ENCODE measurements at places on chromosomes 7 and 10.
A peak's percentile ranks its signal among the peaks of the same experiment; 100 is the strongest.

- DNase-seq = no peak
These were observed 54.0 kb downstream of the DOCK4 start for GRCh38 chr7:112152186-112152585.

DNA sequence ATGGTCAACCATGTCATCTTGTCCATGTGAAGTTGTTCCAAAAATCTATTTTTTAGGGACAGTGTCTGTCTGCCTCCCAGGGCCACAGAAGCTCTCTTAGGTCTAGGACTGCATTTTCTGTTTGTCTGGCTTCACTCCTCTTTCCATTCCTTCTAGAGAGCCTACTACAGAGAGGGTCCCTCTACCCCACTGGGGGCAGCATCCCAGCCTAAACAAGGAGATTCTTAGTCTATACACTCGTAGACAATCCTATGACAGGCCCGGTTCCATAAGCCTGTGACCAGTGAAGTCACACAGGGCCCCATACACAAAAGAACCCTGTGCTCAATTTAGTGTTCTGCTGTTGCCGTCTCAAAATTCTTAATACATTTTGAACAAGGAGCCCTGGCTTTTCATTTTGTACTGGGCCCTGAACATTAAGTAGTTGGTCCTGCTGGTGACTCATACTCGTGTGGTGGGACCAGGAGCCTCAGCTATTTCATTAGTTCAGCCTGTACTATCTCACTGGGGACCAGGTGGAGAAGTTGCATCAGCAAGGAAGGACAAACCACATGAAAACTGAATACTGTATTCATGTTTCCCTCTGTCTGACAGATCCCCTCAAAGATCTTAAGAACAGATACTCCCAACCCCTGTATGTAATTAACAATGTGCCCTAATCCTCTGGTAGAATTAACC is 23.5 kb upstream of the FAM180A start:
- DNase-seq = no peak

DNA sequence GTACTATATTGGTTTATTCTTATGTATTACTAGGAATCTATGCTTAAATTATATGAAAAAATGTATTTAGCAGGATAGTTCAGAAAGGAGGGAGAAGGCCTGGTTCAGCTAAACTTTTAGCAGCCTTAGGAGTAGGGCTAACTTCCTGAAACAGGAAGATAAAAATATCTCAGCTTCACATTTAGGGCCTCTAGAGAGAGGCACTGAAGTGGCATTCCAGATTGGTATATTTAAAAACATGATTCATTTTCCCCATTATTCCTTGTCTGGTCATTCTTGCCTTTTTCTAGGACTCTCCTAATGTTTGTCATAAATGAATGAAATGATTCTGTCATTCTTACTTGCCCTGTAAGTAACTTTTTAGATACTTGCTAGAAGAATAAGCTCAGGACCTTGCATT is 63.0 kb upstream of the CYP26C1 start:
- peak; percentile 13 for DNase-seq

- DNase-seq = no peak
These were observed 377.6 kb downstream of the PHTF2 start for GRCh38 chr7:78176171-78176570.

DNA sequence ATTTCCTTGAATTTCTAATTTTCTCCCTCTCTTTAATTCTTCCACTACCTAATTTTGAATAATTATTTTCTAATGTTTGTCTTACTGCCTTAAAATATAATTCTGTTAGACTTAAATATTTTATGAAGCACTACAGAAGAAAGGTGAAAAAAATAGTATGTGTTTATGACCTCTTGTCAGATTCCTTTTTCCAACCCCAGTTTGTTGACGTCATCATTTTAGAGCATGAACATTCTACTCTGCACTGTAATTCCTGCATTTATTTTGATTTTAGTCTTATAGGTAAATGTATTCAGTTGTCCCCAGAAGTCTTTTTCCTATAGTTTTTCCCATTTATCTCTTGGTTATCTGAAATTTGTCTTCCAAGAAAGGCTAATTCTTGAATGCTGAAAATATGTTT is 468.1 kb downstream of the SORCS3 start:
- DNase-seq = no peak

GRCh38 chr10:82335831-82336230 is 460.8 kb downstream of the NRG3 start:
- no peak for DNase-seq

GRCh38 chr7:80918399-80918798 is 452 bp downstream of the SEMA3C start:
- DNase-seq = no peak

DNA sequence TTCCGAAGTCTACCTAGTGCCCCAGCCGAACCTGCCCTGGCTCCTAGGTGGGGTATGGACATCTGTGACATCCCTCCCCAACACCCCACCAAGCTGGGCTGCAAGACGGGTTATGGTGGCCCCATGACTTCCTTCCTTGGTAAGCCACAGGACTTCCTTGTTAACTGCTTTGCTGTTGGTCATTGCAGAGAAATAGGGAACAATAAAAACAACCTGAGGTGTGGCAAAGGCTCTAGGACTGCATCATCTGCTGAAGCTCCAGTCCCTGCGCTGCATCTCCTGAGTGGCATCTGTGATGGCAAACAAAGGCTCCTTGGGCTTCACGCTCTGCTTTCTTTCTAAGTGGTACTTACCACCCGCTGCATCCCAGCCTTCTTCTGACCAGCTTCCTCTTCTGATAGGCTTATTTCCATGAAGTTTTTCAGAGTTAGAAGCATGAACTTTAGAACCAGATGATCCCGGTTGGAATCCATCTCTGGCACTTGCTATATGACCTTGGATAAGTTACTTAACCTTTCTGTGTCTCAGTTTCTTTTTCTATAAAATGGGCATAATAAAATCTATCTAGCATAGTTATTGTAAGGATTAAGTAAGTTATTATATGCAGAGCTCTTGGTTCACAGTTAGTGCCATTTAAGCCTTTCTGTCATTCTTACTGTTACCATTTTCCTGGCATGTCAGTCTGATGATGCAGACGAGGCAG is 216.8 kb downstream of the RPS24 start:
- DNase-seq = peak; percentile 96

GRCh38 chr10:50653142-50653541 is 29.4 kb upstream of the SGMS1 start:
- DNase-seq = peak; percentile 66

DNA sequence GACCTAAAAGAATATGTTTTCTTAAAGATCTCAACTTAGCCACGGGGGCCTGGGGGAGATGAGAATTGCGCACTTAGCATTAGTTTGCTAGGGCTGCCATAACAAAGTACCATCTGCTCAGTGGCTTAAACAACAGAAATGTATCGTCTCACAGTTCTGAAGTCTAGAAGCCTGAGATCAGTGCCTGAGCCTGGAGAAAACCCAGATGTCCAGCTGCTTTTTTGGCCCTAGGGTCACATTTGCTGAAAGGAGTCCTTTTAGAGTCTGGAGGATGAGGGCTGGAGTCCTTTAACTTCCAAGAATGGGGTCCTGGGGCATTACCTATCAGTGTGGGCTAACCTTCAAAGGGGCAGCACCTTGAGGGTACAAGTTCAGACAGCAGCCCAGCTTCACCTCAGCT is 48.2 kb downstream of the SMURF1 start:
- DNase-seq = no peak

DNA sequence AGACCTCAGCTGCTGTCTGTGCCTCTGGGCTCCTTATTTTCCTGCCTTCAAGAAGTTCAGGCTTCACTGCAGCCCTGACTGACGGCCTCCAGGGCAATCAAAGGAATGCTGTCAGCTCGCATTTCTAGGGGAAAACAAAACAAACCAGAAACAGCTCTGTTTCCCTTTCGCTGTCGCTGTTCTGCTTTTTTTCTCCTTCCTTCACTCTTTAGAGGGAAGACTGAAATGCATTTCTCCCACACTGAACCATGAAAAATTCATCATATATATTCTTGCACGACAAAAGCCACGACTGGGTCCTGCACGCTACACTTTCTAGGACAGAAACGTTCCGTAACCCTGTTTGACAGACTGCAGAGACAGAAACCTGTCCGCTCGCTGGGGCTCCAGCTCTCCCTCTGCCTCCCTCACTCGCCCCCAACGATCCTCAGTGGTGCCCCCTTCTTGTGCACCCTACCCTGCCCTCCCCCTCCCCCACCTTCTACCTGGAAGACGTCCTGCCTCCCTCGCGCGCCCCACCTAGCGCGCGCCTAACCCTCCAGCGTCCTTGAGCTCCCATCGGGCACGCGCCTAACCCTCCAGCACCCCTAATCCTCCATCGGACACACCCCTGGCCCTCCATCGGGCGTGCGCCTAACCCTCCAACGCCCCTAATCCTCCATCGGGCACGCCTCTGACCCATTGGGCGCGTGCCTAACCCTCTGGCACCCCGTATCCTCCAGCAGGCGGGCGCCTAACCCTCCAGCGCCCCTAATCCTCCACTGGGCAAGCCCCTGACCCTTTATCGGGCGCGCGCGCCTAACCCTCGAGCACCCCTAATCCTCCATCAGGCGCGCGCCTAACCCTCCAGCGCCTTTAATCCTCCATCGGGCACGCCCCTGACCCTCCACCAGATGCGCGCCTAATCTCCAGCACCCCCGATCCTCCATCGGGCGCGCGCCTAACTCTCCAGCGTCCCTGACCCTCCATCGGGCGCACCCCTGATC is 37.1 kb downstream of the SVOPL start:
- DNase-seq = no peak

All from Kasumi-1 (cell line).